ENCODE measurements at places on chromosomes 12 and 14.

GRCh38 chr14:94540031-94540794, 21.0 kb upstream of the SERPINA4 start:
- no peak for DNase-seq

- no peak for DNase-seq
Measured at GRCh38 chr12:6233121-6233971, 33.1 kb downstream of the CD9 start.

GRCh38 chr14:93803408-93804318, 15.4 kb upstream of the PRIMA1 start:
- no peak for DNase-seq

- no peak for DNase-seq
Measured at GRCh38 chr14:69088586-69088985, 64.3 kb downstream of the DCAF5 start.

- DNase-seq, result no peak
Measured at GRCh38 chr12:50219544-50219943, 52.4 kb upstream of the CERS5 start.

DNA sequence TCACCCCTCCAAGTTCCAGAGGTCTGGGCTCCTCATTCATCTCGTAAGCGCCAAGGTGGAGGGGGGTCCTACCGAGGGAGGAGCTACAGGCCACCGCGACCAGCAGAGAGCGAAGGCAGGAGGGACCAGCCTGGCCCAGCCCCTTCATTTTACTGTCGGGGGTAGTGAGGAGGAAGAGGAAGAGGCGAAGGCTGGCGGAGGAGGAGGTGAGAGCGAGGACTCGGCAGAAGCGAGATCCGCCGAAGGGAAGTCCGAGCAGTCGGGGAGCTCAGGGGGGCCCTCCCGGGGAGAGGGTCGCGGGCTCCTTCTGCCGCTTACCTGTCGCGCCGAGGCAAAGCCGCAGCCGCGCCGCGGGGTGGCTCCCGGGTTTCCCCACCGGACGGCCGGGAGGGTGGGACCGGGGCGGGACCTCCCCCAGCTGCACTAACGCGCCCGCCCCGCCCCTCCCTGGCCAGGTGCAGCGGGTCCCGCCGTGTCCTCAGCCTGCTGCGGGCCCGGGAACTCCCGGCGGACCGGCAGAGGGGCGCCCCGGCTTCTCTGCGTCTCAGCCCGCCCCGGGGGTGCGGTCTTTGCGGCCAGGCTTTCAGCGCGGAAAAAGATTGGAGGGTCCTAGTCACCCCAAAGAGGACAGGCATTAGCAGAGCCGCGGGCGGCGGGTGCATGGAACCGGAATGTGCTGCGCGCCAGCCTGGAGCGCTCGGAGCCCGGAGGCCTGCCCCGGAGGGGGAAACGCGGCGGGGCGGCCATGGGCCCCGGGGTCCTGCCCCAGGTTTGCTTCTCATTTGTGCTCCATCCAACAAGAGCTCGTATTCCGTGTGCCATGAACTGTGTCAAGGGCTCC, at the start of gene GALNT6:
Gene GALNT6, minus strand, starts transcription at position 124 of the 841 bp plus-strand sequence. CDS start 11,625 bp downstream, outside the sequence.
- peak; percentile 55 for DNase-seq

GRCh38 chr12:32377344-32378055, 21.9 kb upstream of the FGD4 start:
- no peak for DNase-seq

GRCh38 chr14:94038921-94039629, 12.9 kb downstream of the OTUB2 start:
- no peak for DNase-seq

GRCh38 chr12:107233551-107233950, 140.2 kb upstream of the CRY1 start:
- DNase-seq, result no peak

GRCh38 chr14:24131549-24131966, 1.1 kb downstream of the FITM1 start:
- DNase-seq, result no peak

- DNase-seq, result no peak
Measured at GRCh38 chr12:4282103-4282891, 8.7 kb downstream of the CCND2 start.

DNA sequence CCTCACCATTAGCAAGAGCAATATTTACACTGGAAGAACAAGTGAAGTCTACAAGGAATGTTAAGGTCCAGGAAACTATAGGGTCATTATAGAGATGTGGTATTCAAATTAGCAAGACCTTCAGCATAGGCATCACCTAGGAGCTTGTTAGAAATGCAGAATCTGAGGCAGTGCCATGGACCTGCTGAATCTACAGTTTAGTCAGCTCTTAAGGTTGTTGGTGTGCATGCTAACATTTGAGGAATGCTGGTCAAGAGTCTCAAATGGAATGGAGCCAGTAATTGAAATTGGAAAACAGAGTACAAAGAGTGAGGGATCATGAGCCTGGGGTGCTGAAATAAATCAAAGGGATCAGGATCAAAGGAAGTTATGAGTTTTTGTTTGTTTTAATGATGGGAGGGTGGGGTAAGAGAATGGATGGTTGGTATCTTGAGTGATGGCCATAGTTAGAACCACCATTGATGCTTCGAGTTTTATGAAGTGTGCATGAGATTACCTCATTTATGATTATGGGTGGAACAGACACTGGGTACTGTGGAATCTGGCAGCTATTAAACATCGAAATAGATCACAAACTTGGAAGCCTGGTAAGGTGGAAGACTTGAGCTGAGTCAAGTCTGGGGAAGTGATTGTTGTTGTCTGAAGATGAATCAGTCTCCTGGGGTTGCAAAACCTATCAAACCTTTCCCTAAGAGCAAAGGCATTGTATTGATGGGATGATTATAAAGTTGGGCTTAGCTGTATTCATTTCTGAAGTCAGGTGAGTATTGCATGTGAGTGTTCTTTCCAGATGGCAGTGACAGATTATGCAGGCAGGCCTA, 323.3 kb upstream of the E2F7 start:
- no peak for DNase-seq
